GDM1 (cell line): ENCODE measurements at places on chromosomes 1 and 21.

GRCh38 chr1:62088439-62088838, 106.2 kb upstream of the L1TD1 start:
- no peak for DNase-seq

- no peak for DNase-seq
Observed at GRCh38 chr1:95179205-95179986, 54.6 kb upstream of the RWDD3 start.

- no peak for DNase-seq
Observed at GRCh38 chr21:38937844-38938243, 132.1 kb downstream of the ETS2 start.

DNA sequence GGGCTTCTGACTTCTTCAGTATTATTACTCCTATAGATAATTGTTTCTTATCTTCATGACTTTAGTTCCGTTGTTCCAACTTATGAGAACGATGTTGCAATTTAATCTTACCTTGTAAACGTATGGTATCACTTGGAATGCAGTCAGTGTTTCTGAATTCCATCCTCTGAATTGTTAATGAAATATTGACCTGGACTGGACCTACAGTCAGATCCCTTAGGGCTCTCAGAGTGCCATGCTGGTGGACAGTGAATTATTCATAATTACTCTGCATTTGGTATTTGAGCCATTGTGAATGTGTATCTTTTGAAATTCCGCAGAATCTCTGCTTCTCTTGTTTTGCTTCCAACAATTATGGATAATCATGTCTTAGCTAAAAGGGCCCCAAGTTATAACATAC, 72.3 kb downstream of the PRDM2 start:
- no peak for DNase-seq

DNA sequence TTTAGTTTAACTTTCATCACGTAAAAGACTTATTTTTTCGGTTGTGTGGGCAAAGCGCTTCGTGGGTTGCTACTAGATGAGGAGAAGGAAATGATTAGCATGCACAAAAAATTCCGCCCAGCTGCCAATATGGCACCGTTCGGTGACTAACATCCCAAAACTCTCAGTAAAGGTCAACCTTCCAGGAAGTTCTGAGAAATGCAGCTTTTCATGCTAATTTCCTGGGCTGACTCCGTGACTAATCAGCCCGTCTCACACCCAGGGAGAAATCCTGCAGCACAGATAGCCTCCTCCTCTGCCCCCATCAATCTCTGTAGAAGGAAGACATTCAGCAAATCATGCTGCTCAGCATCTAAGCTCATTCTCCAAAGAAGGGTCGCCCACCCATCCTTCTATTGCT, 34.1 kb downstream of the TMCO4 start:
- no peak for DNase-seq

GRCh38 chr1:184051485-184052193, at the start of gene TSEN15:
Gene TSEN15 (plus strand): TSS chr1:184051730. CDS start chr1:184051756, 26 bp downstream.
- peak; percentile 79 for DNase-seq

GRCh38 chr21:36624105-36624504, 74.8 kb upstream of the SIM2 start:
- no peak for DNase-seq

DNA sequence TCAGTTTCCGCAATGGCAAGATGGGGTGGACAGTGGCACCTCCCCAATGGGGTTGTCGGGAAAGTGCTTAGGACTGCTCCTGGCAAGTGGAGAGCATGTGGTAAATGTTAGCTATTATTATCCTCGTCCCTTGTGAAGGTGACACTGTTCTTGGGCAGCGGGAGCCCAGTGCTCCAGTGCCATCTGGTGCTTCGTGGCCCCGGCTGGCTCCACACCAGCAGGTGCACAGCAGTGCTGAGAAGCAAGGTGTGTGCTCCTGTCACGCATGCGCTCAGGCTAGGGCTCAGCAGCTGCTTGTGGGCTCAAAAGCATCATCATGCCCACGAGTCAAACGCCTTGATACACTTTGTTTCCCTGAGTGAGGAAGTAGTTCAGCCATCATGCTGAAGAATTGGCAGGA, 24.9 kb upstream of the KCNC4 start:
- DNase-seq = no peak

DNA sequence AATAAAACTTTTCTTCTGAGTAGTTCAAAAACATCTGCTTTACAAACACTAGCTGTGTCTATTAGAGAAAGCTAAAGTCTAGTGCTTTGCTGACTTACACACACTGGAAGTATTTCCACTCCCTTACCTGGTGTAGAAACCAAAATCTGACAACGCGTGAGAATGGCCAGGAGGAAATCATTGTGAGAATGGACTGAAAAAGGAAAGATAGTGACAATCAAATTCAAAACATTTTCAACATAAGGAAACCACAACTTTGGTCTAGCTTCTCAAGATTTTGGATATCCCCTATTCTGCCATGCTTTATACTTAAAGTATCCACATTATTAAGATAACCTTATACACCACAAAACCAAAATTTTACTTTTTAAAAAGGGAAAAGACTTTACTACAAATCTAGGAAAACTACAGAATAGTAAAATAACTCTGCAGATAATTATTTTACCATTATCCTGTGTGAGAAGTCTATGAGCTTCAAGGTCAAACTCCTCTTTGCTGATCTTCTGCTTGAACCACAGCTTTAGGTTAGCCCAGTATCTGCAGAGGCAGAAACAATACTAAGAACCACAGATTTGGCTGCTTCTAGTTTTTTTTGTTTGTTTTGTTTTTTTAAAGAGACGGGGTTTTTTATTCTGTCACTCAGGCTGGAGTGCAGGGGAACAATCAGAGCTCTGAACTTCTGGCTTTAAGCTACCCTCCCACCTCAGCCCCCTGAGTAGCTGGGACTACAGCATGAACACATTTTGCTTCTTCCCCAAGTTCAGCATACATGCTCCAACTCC, 6.6 kb downstream of the TADA1 start:
- DNase-seq = no peak

GRCh38 chr1:17861685-17862084, 106.6 kb downstream of the ACTL8 start:
- no peak for DNase-seq

DNA sequence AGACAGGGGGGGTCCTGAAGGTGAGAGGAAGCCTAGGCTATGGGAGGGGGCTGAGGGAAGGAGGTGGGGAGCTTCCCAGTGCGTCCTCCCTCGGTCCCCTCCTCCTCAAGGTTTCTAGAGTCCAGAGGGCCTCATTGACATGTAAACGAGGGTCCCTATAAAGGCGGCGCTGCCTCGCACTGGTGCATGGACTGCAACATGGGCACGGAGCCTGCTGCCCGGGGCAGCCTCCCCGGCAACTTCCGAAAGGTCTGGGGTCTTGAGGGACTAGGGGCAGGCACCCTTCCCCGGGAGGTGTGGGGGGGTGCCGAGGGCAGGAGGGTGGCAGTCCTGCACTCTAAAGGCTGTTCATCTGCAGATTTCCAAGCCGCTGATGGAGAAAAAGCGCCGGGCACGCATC, at the start of gene HES3:
HES3 (plus strand) TSS at position 187 of the 400 bp plus-strand sequence; CDS start at position 374, 187 bp downstream.
- no peak for DNase-seq

DNA sequence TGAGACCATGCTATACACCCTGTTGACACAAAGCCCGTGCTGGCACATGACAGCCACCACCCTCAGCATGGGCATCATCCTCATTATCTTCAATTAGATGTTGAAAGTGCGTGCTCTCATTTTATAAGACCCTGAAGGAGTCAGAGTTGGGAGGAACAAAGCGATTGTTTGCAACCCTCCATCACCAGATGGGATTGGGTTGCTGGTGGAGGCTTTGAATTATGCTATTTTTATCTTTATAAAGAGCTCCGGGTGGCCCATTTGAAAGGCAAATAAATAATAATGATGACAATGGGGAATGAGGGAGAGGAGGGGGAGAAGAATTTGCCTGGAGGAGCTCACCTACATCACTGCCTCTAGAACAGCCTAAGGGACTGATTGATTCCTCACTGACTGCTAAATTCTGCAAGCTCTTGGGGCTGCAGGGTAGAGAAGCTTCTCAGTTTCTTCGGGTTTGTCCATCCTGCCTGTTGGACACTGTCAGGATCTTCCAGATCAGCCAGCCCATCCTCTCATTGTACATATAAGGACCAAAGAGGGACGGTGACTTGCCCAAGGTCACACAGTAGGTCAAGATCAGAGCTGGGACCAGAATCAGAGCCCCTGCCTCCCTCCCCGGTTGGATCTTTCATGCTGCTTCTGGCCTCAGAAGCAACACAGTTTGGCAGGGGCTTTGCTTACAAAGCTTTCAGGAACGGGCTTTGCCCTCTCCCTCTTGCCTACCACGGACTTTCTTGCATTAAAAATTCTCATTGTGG, 130.9 kb upstream of the ZBTB40 start:
- DNase-seq = no peak

DNA sequence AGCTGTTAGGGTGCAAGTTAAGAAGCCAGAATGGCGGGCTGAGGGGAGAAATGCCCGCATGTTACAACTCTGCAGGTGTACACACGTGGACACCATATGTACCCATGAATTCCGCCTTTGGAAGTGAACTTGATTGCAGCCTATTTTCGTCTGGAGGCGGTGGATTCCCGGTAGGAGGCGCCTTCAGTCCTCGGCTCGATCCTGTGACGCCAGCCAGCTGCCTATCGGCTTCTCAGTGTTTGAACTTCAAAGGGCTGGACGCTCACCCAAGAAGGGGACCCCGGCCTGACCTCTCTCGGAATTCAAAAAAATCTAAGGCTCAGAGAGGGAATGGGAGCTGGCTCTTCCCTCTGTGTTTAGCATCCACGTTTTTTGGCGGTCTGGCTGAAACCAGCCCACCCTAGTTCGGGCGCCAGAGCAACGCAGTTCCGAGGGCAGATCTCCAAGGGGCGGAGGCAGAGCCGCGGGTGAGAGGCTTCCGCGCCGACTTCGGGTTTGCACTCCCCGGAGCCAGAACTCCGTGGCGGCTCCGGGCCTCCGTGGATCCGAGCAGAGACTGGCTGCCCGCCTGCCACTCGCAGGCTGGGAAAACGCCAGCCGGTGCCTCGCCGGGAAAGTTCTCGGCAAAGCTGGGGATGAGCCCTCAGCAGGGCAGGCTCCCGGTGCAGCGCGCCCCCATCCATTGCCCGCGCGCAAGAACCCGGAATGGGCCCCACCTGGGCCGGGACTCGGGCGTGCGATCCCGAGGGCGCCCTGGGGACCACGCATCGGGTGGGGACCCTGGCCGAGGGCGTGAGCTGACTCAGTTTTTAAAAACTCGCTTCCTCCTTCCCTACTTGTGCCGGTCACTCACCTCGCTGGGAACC, 996 bp upstream of the TMEM51 start:
- DNase-seq = peak; percentile 32

DNA sequence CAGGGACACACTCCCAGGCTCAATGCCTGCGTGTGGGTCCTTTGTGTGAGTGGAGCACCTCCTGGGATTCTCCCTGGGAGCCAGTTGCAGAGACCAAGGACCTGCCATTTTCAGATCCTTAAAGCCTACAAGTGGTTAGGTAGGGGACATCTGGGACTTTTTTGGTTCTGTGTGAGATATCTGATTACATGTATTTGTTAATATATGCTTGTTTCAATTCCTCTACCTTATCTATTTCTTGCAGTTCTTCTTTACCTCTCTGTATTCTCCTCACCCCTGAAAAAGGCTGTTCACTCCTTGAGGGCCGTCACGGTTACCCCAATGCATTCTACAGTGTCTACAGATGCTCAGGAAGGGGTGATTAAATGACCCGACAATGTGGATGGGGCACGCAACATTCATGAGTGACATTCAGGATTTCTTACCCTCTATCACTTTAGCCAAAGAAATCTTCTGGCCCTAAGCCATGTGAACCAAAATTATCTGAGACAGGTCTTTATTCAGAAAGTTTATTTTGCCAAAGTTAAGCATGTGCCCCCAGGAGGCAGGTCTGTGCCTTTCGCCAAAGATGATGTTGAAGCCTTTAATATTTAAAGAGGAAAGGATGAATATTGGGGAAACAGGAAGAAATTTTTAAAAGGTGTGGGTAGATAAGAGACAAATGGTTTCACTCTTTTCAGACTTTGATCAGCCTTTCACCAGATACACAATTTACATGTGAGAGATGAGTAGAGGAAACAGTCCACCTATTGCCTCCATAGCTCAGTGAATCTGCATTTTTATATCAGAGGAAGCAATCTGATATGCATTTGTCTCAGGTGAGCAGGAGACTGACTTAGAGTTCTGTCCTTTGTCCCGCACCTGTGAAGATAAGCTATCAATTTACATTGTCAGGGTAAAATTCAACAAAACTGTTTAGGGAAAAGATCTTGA, 44.6 kb upstream of the MPZL1 start:
- no peak for DNase-seq

DNA sequence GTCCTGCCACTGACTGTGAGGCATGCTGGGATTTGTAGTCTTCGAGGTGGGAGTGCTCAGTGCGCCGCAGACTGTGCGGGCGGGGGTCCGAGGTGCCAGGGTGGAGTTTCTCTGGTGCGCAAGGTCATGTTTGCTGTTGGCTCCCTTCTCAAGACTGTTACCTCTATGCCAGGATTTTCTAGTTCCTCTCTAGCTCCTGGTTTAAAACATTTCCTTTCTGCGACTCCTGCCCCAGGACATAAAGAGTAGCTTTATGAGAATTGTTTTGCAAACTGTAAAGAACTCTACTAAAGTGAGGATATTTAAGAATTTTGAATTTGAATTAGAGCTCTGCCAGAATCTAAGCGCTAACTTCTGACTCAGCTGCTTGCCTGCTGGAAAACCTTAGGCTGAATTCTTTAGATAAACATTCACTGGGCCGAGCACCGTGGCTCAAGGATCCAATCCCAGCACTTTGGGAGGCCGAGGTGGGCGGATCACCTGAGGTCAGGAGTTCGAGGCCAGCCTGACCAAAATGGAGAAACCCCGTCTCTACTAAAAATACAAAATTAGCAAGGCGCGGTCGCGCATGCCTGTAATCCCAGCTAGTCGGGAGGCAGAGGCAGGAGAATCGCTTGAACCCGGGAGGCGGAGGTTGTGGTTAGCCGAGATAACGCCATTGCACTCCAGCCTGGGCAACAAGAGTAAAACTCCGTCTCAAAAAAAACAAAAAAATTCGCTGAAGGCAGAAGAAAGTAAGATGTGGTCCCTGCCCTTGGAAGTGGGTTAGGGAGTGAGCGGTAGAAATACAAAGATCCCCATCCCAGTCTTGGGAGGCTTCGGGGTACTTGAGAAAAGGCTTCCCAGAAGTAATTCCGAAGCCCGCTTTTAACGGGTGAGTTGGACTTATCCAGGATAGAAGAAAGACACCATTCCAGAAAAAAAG, 992 bp upstream of the USP48 start:
- DNase-seq = peak; percentile 94

- DNase-seq = no peak
Observed at GRCh38 chr1:173411835-173412742, 65.0 kb upstream of the PRDX6 start.

GRCh38 chr1:197314682-197315081, 46.6 kb downstream of the CRB1 start:
- no peak for DNase-seq

- DNase-seq = no peak
Observed at GRCh38 chr1:3678361-3679097, 26.2 kb downstream of the TP73 start.

DNA sequence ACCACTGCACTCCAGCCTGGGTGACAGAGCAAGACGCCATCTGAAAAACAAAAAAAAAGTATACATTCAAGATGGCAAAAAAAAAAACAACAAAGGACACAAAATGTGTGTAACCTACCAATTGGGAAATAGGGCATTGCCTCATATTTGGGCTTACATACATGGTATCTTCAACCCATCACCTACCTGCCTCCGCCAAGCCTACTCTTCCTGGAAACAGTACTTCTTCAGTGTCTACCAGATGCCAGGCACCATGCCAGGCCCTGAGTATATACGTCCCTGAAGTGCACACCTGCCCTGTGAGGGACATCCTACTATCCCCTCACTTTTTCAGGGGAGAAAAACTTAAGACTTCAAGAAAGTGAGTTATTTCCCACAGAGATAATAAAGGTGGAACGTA, 160.2 kb downstream of the TOMM20 start:
- no peak for DNase-seq
